ENCODE measurements at places on chromosomes 4 and X. TPM values are rescaled to one million over a fixed set of nuclear protein-coding genes. Genes with fewer than 3 reads are reported as not detected.

The GLUD2 gene
- total RNA-seq = 1.2 TPM

The SYN1 gene
- total RNA-seq = not detected

The SPOCK3 gene
- 7.8 TPM for total RNA-seq

The LGI2 gene
- total RNA-seq = 3.2 TPM

The CT45A3 gene
- not detected for total RNA-seq

The RGS12 gene
- total RNA-seq = 24.1 TPM

The EDA gene
- 5.6 TPM for total RNA-seq

The RPS6KA6 gene
- total RNA-seq = 5.5 TPM

The POU3F4 gene
- total RNA-seq = not detected

DNA sequence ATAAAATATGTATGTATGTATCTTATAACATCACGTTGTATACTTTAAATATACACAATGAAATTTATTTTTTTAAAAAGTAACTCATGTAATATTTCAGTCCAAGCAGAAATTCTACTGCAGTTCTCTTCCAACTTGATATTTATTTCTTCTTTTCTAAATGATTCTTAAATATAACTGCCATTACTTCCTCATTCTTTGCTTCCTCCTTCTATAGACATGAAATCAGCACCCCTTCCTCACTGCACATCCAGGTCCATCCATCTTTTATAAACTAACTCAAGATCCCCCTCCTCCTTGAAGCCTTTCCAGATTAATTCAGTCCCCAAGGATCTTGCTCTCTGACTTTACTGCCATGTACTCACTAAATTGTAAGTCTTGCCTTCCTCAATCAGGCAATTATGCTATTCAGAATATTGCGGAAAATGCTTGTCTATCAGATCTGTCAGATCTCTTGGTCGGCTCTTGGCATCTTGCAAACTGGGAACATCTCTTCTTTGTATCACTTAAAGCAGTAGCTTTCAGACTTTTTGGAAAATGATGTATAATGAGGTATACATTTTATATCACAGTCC, 3.7 kb downstream of the GPRIN3 start:
- ATAC-seq = no peak

GRCh38 chrX:110182865-110183264, 135.0 kb downstream of the AMMECR1 start:
- ATAC-seq = no peak

DNA sequence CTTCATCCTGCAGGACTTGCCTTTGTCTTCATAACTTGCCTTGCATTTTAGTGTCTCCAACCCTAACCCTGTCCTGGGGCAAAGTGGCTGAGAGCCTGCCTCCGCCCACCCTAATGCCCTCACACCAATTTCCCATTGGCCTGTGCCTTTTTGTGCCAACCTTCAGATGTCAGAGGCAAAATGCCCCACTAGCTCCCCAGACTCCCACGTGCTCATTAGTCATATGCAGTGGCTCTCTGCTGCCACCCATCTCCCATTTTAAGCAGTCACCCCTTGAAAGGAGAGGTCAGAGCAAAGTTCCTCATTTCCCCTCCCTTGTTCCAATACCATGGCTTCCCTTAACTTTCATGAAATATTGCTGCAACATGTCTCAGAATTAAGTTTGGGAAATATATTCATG, 74.8 kb upstream of the PASD1 start:
- ATAC-seq = no peak

- peak; percentile 93 for ATAC-seq
Measured at GRCh38 chr4:87530868-87531267, 1.7 kb upstream of the SPARCL1 start.

- no peak for ATAC-seq
Measured at GRCh38 chr4:146073517-146073916, 102.0 kb upstream of the LSM6 start.

DNA sequence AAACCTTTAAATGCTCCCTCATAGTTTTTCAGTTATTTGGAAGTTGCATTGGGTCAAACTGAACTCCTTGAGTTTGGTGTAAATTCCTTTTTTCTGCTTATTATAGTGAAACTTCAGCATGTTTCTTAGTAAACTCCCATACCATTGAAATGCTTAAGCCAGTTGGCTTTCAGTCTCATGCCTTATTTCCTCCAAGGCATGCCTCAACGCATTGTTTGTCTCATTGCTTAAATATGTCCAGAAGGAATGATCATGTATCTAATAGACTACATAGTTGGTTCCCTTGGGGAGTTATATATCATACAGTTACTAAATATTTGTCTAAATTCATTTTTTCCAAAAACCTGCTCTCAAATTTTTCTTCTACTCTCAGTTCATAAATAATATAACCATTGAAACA, 114.0 kb downstream of the STOX2 start:
- no peak for ATAC-seq

- ATAC-seq = peak; percentile 83
Measured at GRCh38 chr4:102554482-102554881, 53.3 kb downstream of the NFKB1 start.

DNA sequence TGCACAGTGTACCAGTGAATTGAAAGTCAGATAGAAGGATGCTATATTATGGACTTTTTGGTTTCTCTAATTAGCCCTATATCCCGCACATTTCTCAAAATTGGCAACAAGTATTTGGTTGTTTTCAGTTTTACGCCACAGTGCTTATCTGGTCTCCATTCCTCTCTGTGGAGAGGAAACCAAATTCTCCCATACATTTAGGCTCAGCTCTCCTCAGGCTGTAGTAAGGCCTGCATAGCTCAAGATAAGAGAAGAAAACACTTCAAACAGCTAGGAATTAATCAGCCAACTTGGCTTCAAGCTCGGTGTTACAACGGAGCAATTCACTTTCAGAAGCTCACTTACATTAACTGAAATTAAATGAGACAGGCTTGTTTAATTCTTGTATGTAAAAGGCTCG, 263.2 kb downstream of the PDHA2 start:
- ATAC-seq = no peak

DNA sequence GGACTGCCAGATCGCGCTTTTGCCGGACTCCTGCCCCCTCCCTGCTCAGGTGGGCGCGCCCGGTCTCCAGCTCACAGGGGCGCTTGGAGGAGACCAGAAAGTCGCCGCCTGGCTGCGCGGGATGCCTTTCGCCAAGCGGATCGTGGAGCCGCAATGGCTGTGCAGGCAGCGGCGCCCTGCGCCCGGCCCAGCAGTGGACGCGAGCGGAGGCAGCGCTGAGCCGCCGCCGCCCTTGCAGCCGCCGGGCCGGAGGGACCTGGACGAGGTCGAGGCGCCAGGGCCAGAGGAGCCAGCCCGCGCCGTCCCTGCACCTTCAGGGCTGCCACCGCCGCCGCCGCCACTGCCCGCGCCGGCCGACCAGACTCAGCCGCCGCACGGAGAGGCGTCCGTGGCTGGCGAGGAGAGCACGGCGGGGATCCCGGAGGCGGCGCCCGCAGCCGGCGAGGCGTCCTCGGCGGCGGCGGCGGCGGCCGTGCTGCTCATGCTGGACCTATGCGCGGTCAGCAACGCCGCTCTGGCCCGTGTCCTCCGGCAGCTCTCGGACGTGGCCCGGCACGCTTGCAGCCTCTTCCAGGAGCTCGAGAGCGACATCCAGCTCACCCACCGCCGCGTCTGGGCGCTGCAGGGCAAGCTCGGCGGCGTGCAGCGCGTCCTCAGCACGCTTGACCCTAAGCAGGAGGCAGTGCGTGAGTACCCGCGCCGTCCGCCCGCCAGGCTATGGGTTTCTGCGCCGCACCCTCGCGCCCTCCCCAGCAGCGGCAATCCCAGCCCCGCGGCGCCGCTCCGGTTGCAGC, 834 bp downstream of the NHS start:
- ATAC-seq = peak; percentile 29

GRCh38 chr4:107725281-107725859, 5.3 kb upstream of the PAPSS1 start:
- ATAC-seq = no peak

GRCh38 chrX:53088136-53088974, 5.6 kb upstream of the KANTR start:
- ATAC-seq = peak; percentile 84

DNA sequence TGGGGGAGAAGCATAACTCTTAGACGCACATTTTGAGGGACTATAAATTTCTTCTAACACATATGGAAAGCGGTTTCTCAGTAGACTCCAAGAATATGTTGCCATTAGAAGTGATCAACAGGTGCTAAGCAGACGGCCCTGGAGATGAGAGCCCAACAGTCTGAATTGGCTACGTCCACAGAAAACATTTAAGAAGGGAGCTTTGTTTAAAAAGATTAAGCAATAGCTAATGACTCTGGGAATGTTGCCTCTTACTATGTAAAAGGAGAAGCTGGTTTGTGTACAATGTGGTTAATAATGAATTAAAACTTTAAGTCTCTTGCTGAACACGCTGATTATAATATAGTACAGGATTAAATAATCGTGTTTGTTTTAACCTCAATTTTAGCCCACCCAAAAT, 399.5 kb downstream of the SMARCA1 start:
- no peak for ATAC-seq

DNA sequence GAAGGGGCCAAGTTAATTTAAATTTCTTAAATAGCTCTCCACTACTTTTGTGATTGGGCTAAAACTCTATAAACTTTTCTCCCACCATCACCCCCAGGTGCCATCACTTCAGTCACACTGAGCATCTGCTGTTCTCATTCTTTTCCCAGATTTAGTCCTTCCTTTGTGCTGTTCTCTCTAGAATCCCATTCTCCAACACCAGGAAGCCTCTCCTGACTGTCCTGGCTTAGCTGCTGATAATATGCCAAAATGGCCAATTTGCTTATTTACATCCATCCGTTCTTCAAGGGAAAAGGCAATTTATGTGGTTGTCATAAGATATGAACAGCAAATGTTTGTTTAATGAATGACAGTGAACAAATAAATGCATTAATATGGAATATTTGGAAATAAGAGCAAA, 44.1 kb downstream of the FGFBP1 start:
- ATAC-seq = no peak

DNA sequence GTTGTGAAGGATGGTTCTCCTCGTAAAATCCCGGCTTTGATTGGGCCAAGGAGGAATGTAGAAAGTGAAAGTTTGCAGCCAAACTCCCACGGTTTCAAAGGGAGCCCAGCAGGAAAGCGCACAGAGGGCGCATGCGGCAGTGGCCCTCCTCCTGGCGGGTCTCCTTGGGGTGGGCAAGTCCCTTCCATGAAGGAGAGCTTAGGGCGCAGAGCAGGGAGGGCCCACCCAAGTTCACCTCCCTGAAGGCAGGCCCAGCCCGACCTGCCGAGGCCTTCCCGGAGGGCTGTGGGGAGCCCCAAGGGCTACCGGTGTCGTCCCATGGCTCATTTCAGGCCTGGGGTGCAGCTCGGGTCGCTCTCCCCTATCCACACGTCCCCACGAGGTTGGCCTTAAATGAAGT, 2.0 kb downstream of the PDZD4 start:
- ATAC-seq = peak; percentile 7

- no peak for ATAC-seq
Measured at GRCh38 chr4:3770323-3771163, 4.4 kb downstream of the ADRA2C start.

GRCh38 chr4:105466580-105466979, 7.3 kb downstream of the PPA2 start:
- ATAC-seq = no peak

Measured in gastroesophageal sphincter (tissue), 4 donors.